ENCODE measurements at places on chromosomes 2 and 18.
A peak's percentile ranks its signal among the peaks of the same experiment; 100 is the strongest.

- no peak for DNase-seq
Observed at GRCh38 chr2:68135448-68136320, 22.0 kb upstream of the PNO1 start.

- no peak for DNase-seq
Observed at GRCh38 chr2:223142118-223142517, 90.1 kb downstream of the KCNE4 start.

GRCh38 chr2:186725783-186726182 lies 31.9 kb downstream of the FAM171B start:
- no peak for DNase-seq

DNA sequence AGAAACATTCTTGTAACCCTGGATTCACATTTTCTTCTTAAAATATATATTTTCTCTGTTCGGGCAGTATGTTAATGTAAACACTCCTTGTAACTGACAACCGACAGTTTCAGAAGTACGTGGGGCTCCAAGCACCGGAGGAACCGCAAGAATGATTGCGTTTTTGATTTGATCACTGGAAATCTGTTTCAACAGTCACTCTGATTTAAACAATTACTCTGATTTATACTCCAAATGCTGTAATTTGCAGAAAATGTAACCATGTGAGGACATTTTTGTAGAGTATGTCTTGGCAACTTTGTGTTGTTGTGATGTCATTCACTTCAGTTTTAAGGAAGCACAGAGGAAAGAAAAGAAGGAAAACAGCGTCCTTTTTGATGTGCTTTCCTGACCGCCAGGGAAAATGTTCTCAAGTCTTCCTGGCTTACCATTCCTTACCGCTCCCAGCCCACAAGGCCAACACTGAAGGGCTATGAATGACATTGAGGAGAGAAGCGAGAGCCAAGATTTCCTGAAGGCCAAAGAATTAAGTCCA lies 77.7 kb downstream of the APOB start:
- no peak for DNase-seq

DNA sequence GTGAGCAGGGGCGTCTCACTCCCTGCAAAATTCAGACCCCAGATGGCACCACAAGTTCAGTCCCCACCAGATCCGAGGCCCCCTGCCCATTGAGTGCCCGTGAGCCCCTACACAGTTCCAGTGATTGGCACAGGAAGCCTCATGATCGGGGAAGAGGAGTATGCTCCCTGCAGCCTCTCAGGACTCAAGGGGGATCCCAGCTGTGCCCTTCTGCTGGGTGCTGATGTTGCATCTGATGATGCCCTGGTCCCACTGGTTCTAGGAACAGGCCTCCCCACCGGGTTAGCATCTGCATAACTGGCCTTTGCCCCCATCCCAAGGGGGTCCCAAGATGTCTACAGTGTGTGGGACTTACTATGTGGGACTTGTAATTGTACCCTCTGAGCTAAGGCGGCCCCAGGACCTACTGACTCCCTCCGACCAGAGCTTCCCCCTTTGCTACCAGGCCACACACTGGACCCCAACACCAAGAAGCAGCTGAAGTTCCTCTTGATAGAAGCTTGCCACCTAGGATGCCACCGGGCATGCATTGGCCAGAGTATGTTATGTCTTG lies 8.6 kb downstream of the ALPG start:
- no peak for DNase-seq

DNA sequence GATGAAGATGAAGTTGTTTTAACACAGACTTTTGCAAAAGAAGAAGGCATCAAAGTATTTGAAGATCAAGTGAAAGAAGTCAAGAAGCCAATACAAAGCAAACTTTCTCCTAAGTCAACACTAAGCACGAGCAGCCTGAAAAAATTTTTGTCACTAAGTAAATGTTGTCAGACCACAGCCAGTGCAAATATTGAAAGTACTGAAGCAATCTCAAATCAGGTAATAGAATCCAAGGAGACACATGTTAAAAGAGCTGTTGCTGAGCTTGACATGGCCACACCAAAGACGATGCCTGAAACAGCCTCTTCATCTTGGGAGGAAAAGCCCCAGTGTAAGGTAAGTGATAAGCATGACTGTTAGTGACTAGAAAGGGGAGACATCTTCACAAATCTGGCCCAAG lies 75.1 kb downstream of the FSIP2 start:
- peak; percentile 64 for DNase-seq

GRCh38 chr18:79903071-79903635 lies 48.3 kb downstream of the SLC66A2 start:
- no peak for DNase-seq

- DNase-seq: no peak
Observed at GRCh38 chr2:21501376-21502027, 377.7 kb downstream of the TDRD15 start.

- DNase-seq: no peak
Observed at GRCh38 chr2:24886691-24887304, 33.2 kb downstream of the ADCY3 start.

GRCh38 chr18:30889519-30890301 lies 152.8 kb downstream of the DSC3 start:
- peak; percentile 60 for DNase-seq

GRCh38 chr2:171187177-171187576 lies 26.5 kb upstream of the TLK1 start:
- DNase-seq: no peak

- DNase-seq: no peak
Observed at GRCh38 chr2:31387850-31388249, 26.7 kb downstream of the XDH start.

GRCh38 chr2:119233326-119234020 lies 9.8 kb downstream of the STEAP3 start:
- peak; percentile 45 for DNase-seq

DNA sequence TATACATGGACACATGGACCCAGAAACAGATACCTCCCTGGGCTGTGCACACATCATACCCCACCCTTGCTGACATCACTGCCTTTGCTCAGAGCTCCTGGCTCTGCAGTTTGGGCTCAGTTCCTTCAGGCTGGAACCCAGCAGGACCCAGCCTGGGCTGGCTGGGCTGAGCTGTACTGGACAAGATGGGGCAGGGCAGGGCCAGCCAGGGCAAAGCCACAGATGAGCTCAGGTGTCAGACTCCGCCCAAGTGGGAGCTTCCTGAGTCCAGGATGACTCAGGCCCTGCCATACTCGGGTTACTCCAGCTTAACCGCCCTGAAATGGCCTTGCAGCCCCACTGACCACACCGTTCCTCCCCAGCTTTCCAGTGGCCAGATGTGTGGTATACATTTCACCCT lies 284.9 kb downstream of the OSR1 start:
- DNase-seq: peak; percentile 91

GRCh38 chr18:9696112-9696511 lies 12.0 kb upstream of the RAB31 start:
- no peak for DNase-seq

- DNase-seq: no peak
Observed at GRCh38 chr2:95174031-95174542, 8.5 kb downstream of the ZNF2 start.

Data from PC-3 (cell line).